ENCODE measurements at places on chromosomes 5 and 9. TPM values are rescaled to one million over a fixed set of nuclear protein-coding genes. Genes with fewer than 3 reads are reported as not detected.

The SARDH gene
- 3.0 TPM for total RNA-seq

The DND1 gene
- total RNA-seq, result 0.95 TPM

The ZNF367 gene
- total RNA-seq, result 0.28 TPM

The TAF11L10 gene
- total RNA-seq, result not detected

The SH2D3C gene
- 3.1 TPM for total RNA-seq

The THBS4 gene
- 68.8 TPM for total RNA-seq

The ABLIM3 gene
- 16.1 TPM for total RNA-seq

The PRRX2 gene
- total RNA-seq, result not detected

The LCN1 gene
- total RNA-seq, result not detected

The GOLM1 gene
- 9.2 TPM for total RNA-seq

The MYORG gene
- 18.5 TPM for total RNA-seq

The SPATA31D4 gene
- not detected for total RNA-seq

The PCDHB11 gene
- total RNA-seq, result 5.0 TPM

The GADD45G gene
- total RNA-seq, result 37.8 TPM

The LECT2 gene
- total RNA-seq, result not detected

The PRUNE2 gene
- total RNA-seq, result 459 TPM

The ANKS6 gene
- 22.2 TPM for total RNA-seq

The ASS1 gene
- 76.0 TPM for total RNA-seq

The ATOSB gene
- 10.5 TPM for total RNA-seq

The RGMB gene
- total RNA-seq, result 23.3 TPM

The F2RL2 gene
- 4.6 TPM for total RNA-seq

The LCN15 gene
- total RNA-seq, result not detected

The LPCAT1 gene
- total RNA-seq, result 22.4 TPM

The BARHL1 gene
- total RNA-seq, result not detected

The ENTPD2 gene
- total RNA-seq, result 1.2 TPM

The NUTM2F gene
- total RNA-seq, result not detected

The RANBP6 gene
- total RNA-seq, result 11.3 TPM

The LPAR1 gene
- total RNA-seq, result 30.7 TPM

The TNFSF8 gene
- total RNA-seq, result 1.4 TPM

The MEGF10 gene
- 2.1 TPM for total RNA-seq

The SLC34A3 gene
- total RNA-seq, result not detected

The ENTPD8 gene
- not detected for total RNA-seq

The PCDHB8 gene
- 1.9 TPM for total RNA-seq

The WNK2 gene
- 95.8 TPM for total RNA-seq
